ENCODE measurements at places on chromosomes 5 and 9.

DNA sequence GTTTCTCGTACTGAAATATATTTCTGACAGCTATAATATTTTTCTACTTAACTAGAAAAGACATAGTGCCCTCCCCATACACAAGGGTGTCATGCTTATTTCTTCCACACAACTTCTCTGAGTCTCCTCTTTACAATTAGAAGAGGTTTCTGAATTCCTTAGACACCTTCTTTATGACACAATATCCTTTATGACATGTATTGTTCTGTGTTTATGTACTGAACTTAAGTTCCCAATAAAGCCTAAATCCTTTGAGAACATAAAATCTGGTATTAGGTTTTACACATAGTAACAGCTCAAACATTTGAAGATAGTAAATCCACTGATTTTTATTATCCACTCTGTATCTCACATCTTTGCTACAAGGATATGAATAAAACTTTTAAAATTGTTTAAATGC lies 32.5 kb downstream of the GRAMD2B start:
- peak; percentile 39 for DNase-seq

DNA sequence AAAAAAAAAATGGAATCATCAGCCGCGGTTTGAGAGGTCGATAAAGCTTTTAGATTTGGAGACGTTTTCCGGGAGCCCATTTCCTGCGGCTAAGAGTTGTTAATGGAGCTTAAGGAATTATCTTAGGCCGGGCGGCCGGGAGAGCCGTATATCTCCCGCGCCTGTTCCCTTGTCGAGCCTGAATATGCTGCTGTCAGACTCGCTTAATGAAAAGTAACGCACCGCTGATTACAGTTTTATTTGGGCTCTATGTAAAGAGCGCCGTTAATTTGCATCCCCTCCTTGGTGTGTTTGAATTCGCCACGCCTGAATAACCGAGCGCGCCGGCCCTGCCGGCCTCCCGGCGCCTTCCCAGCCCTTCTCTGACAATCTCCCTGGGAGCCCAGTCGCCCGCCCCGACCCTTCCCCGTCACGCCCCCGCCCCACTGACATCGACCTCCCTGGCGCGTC lies 7.9 kb downstream of the IRX4 start:
- DNase-seq: no peak

- DNase-seq: no peak
These were observed 80.3 kb downstream of the HMHB1 start for GRCh38 chr5:143892271-143892670.

DNA sequence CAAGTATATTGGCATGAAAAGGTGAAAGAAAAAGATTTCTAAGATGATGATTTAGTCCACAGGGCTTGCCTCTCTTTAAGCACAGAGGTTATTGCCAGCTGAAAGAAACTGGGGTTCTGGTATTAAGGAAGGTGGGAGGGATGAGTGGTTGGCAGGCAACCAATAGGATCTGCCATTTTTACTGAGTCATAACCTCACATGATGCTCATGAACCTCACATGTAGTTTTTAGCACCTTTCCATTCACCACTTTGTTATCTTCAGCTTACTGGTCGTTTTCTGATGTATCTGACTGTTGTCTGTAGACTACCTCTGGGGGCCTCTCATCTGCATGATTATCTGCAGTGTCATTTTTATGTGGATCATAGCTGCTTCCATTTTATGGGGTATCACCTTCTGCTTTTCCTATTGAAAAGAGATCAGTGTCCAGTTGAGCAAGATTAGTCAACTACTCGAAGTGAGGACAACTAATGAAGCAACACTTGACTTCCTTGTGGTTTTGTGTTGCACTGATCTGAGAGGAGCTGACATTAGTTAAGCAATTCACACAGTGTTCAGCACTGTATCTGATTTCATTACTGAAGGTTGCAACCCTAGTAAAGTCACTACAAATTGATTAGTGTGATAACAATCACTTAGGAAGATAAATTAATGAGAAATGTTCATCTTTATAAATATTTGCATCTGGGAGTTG lies 186.3 kb downstream of the SGCD start:
- no peak for DNase-seq

GRCh38 chr9:102035929-102036328 lies 297.5 kb upstream of the GRIN3A start:
- DNase-seq: no peak

- no peak for DNase-seq
These were observed 23.8 kb downstream of the FGD3 start for GRCh38 chr9:92971121-92971520.

DNA sequence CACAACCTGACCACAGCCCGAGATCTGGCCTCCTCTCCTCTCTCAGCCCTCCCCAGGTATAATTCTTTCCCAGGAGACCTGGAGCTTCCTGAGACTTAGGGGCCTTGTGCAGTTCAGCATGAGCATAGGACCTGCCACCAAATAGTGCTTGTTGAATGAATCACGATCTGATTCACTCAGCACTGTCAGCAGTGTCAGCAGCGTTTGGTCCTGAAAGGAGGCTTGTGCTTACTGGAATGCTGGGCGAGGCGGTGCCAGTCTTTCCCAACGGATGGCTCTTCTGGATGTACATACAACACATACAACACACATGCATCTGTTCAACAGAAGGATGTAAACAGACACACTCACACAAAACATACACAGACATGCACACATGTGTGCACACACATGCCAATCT lies 173.3 kb downstream of the COL23A1 start:
- peak; percentile 15 for DNase-seq

- DNase-seq: no peak
These were observed 68.3 kb downstream of the ADAMTS2 start for GRCh38 chr5:179276838-179277395.

GRCh38 chr5:151961557-151961956 lies 36.9 kb upstream of the GLRA1 start:
- DNase-seq: no peak

GRCh38 chr5:98772415-98773213 lies 849 bp upstream of the RGMB start:
- peak; percentile 92 for DNase-seq

GRCh38 chr5:39283231-39283818 lies 64.0 kb upstream of the FYB1 start:
- DNase-seq: peak; percentile 81

DNA sequence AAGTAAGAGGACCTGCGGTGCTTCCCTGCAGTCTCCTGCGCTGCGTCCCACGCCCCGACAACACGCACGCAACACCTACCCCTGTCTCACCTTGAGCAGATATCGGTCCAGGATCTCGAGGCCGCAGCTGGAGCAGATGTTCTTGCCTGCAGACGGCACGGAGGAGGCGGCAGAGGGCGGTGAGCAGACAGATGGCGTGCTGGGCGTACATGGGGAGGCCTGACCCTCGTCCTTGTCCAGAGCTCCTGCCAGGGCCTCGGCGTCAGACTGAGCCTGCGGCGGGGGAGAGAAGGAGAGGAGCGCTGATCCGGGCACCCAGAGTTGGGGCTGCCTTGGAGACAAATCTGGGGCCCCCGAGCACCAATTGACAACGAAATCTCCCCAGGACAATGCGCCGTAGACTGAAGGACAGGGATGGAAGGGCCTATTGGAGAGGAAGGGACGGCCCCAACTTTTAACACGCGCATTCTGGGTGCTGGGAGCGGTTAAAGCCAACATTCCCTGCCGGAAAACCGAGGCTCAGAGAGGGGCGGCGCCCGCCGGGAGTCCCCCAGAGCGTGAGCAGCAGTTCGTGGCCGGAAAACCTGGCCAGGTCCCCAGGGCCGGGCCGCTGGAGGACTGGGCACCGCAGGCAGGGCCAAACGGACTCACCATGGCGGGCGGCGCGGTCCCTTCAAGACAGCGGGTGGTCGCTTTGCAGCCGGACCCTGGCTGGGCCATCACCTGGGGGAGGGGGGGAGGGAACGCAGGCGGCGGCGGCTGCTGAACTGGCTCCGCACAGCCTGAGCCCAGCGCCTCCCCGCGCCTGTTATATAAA lies 1.8 kb downstream of the LHX6 start:
- no peak for DNase-seq

- DNase-seq: peak; percentile 39
These were observed 40.3 kb downstream of the JAK2 start for GRCh38 chr9:5025416-5025815.

GRCh38 chr5:175381130-175381529 lies 62.9 kb downstream of the DRD1 start:
- no peak for DNase-seq

GRCh38 chr5:88944751-88945531 lies 62.0 kb upstream of the MEF2C start:
- peak; percentile 14 for DNase-seq
